ENCODE measurements at places on chromosomes 5 and 9.

DNA sequence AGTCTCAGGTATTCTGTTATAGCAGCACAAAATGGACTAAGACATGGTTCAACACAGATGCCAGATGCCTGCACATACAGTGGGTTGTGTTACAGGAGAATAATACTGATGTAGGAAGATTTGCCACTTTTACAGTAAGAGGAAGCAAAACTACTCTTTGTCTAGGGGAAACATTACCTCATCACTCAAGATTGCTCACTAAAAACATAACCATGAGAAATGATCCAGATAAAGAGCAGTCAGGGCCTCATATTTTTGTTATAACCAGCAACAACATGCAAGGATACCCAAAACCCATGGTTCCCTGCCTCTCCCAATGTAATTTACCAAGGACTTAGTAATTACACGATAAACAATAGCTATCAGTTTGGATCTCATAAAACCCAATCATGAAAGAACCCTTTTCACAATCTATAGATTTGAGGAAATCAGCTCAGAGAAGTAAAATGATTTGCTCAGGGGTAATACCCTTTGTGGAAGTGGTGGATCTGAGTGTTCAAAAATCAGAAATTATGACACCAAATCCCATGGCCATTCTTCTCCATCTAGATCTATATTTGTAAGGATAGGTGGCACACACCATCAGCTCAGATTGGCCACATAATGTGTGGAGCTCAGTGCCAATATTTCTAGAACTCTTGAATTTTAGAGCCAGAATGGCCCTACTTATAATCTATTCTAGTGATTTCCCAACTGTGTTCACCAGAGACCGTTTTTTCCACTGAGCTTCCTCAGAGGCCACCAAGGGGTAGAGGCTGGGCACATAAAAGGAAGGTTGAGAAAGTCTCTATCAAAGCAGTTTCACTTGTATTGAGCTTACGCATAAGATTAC, 27.8 kb downstream of the DPYSL3 start:
- no peak for DNase-seq

DNA sequence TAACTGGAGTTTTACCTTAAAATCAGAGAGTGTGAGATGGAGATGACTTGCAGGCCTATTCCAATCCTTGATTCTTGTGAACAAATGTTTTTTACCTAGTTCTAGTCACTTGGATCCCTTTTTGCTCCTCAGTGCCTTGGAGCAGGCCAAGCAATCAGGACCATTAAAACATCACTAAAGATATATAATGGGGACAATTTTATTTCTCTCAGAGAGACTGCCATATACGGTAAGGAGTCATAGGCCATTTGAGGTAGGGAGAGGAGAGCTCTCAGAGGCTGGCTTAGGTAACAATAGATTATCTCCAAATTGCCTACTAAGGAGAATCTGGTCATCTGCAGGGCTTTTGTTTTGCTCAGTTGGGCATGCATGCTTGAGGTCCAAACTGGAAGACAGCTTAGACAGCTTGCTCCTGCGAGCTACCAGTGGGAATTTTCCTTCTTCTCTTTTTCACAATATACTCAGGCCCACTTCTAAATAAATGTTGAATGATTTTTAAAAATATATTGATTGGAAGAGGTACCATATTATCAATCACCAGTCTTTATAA, 44.0 kb downstream of the FREM1 start:
- DNase-seq: no peak

DNA sequence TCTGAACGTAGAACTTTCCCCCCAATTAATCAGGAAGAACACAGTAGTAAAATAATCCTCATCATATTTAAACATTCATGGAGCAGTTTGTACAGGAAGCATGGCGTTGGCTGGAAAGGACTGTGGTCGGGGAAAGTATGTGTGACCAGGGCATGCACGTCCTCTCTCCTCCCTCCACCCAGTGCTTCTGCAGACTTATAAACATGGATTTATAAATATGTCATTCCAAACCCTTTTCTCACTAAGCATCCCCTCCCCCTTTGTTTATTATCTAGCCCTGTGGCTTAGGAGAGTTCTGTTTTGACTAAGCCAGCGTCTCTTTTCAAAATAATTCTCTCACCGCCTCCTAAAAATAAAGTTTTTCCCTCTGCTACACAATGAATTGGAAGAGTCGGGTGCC, 70.4 kb upstream of the DAP start:
- DNase-seq: no peak

DNA sequence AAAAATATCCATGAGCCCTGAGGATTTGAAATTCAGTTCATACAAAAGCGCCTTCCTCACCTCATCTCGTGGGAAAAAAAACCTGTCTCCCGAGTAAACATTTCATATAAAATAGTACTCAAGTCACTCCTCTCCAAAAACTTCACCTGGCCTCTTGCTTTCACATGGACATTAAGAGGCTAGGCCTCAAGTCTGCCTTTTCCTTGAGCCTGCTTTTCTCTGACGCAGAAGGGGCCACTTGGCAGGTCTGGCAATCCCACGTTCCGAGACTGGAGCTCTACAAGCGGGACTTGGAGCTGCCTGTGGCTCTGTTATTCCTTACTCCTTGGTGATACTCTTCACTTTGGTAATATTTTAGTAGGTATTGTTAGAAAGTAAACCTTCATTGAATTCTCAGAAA, 26.9 kb upstream of the CKS2 start:
- no peak for DNase-seq

GRCh38 chr5:5418006-5418405, 4.5 kb upstream of the ICE1 start:
- no peak for DNase-seq

DNA sequence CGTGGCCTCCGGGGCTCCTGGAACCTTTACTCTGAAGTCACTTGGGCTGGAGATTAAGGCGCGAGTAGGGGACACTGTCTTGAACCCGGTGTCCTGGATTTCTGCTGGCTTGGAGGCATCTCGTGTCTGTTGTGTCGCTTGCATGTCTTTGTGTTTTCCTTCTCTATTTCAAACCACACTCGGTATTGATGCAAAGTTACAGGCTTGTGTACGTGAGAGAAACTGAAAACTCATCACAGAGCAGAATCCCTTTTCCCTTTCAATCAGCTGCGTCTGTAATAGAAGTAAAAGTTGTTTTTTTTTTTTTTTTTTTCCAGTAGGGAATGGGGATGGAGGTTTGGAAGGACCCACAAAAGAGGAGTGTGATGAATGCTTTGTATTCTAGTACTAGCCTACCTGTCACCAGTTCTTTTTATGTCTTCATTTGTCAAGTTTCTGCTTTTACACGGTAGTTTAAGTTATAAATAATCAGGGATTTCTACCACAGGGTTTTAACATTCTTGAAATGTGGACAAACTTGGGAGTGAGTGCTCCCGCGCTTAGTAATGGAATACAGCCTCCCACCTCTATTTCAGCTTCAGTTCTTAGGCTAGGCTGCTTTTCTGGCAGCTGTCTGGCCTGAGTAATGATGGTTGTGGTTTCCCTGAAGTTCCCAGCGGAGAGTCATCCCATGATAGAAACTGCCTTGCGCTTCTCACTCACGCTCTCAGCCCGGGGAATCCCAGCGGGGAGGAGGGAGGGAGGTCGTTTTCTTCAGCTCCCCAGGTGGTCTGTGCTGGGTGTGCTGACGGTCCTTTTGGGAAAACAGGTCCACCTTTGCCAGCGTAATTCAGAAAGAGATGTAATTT, 763 bp downstream of the TJP2 start:
- peak; percentile 35 for DNase-seq

DNA sequence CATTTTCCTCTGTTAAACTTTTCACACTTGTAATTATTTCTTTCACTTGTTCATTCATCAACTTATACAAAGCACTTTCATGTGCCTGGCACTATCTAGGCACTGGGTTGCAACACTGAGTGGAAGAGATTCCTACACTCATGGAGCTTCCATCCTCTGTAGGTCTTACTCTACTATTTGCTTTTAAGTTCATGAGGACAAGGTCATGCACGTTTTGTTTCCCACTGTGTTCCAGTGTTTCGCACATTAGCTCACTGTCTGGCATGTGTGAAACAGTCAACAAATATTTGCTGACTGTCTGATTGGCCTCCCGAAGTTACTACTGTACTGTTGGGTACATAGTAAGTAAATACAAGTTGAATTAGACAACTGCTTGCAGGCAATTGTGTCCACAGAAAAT, 87.9 kb upstream of the IFNK start:
- DNase-seq: no peak

DNA sequence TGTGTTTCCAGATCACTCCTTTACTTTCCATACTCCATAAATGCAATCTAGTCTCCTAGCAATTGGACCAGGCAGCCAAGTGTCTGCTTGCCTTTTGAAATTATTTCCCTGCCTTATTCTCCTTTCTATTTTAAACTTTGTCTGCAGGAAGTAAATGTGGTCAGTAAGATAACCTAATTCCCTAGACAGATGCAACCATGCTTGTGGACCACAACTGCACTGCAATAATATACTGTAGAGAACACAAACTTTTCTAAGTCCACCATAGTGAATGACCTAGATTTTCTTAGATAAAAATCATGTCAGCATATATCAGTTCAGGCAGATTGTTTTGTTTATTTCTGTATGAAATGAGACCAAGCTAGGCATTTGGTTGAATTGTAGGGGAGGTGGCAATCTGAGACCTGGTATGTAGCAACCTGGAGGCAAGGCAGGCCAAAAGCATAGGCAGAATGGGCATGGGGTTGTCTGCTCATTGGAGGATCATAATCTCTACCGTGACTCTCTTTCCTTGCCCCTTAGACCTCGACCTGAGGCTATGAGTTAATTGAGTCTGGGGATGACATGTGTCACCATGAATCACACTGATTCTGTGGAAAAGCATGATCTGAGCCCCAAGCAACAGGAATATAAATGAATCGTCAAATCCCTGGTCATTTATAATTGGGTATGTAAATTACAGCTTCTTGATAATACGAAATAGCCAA, 20.7 kb downstream of the ACTL7B start:
- peak; percentile 72 for DNase-seq

DNA sequence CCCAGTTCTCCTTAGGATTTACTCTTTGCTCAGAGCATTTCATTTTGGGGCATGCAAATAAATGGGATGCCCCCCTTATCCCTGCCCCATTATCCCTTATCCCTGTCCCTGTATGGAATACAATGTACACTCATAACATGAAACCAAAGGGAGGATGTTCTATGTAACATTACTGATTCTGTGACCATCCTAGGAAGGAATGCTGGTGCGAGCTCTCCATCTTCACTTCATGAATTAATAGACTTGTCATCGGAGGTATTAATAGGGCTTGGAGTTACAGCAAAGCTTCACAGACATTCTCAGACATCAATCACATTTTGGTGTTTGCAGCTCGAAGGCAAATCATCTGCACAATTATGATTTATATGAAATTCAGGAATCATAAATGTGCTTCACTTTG, 20.4 kb upstream of the PIK3R1 start:
- DNase-seq: no peak

- DNase-seq: no peak
These were observed at the start of gene ESM1 for GRCh38 chr5:54985301-54986268. Gene ESM1 (minus strand): TSS chr5:54985593. CDS start chr5:54985517, 76 bp downstream.

- no peak for DNase-seq
These were observed 11.5 kb downstream of the ADAM19 start for GRCh38 chr5:157563929-157564716.

GRCh38 chr5:52875827-52876226, 88.1 kb downstream of the ITGA1 start:
- DNase-seq: no peak

DNA sequence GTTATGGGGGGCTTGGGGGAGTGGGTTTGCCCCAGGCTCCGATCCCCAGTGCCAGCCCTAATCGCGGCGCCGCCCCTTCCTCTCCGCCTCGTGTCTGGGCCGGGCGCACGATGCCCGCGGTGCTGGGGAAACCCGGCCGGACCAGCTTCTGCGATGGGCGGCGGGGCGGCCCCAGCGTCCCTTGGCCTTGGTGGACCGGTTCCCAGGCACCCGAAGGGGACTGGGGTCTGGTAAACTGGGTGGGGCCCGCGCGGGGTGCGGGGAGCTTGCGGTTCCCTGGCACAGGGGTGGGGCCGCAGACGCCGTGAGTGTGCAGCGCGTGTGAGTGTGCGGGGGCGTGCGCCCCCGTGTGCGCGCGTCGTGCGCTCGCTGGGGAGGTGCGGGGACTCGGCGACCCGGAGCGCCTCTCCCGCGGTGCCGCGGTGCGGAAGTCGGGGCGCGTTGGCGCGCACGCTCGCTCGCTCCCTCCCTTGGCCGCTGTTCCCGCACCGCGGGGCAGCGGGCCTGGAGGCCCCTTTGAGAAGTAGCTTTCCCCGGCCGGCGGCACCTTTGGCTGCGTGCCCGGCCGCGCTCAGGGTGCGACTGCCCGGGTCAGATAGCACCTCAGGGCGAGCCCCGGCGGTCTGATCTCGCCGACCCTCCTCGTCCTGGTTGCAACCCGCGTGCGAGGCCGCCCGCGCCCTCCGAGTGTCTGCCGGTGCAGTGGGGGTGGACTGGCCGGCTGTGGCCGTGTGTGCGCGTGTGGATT, 568 bp downstream of the MACIR start:
- peak; percentile 68 for DNase-seq

- DNase-seq: no peak
These were observed 131.3 kb upstream of the NR3C1 start for GRCh38 chr5:143534761-143535154.

DNA sequence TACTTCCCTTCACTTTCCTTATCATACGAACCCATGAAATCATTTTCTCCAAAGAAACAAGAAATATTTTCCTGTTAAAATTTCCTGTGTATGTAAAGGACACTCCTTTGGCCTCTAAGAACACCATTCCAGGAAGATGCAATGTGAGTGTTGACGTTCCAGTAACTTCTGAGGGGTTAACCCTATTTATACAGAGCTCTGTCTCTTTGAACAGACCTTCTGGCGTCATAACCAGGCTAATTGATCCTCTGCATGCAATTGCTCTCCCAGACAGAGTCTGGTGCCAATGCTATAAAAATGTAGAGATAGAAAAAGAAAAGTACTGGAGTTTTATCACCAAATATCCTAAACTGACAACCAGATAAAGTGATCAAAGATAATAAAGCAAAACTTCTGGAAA, 218.5 kb downstream of the TLE1 start:
- no peak for DNase-seq

DNA sequence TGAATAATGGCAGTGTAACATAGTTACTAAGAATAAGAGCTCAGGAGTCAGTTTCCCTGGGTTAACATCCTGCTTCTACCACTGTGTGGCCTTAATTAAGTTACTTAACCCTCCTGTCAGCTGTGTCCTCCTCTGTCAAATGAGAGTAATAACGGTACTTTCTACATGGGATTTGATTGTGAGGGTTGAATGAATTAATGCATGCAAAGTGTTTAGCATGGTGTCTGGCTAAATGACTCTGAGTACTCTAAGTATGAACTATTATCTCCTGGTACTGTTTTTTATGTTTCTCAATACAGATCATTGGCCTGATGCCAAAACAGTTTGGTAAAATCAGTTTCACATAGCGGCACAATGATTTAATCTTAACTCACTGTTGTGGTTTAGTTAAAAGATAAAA, 19.6 kb downstream of the ZNF131 start:
- DNase-seq: no peak

GRCh38 chr9:8114826-8115225, 315.2 kb upstream of the DMAC1 start:
- DNase-seq: no peak
